ENCODE measurements at places on chromosomes 1 and 21.

DNA sequence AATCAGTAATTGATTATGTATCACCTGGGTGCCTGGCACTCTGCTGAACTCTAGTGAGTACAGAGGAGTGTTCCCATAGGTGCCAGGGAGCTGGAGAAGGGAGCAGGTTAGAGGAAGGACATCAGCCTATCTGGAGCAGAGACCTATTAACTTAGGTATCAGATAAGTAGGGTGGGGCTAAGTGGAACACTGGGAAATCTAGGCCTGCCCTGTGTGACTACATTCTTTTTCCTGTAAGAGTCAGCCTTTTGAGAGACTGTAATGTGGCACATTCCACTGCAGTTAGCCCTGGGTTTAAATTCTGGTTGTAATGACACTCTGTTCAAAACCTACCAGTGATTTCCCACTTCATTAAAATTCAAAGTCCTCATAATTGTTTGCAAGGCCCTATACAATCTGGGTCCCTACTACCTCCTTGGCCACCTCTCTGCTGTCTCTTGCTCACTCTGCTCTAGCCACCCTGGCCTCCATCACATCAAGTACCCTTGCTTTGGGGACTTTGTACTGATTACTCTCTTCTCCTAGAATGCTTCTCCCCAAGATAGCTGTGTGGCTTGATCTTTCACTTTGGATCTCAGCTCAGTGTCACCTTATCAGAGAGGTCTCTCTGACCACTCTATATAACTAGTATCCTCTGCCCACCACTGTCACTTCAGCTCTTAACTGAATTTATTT lies 12.9 kb downstream of the STX12 start:
- no peak for DNase-seq

GRCh38 chr1:1020415-1021009 lies 592 bp downstream of the AGRN start:
- no peak for DNase-seq

DNA sequence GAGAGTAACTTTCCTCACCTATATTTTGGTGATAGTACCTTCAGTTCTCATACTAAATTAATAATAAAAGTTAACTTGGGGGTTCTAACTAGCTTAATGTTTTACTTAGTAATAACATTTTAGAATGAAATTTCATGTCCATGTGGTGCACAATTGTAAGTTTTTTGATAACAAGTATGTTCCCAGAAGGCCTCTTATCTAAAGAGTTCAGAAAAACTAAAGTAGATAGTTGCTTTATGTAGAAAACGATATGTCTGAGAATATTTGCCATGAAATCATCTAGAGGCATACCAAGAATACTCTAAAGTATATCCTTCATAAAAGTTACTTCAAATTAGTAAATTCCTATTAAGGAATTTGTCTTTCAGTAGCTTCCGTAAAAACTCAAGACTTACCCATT lies 10.2 kb upstream of the ADCY10 start:
- DNase-seq = no peak

GRCh38 chr1:160022330-160023310 lies 9.2 kb downstream of the PIGM start:
- DNase-seq = no peak

DNA sequence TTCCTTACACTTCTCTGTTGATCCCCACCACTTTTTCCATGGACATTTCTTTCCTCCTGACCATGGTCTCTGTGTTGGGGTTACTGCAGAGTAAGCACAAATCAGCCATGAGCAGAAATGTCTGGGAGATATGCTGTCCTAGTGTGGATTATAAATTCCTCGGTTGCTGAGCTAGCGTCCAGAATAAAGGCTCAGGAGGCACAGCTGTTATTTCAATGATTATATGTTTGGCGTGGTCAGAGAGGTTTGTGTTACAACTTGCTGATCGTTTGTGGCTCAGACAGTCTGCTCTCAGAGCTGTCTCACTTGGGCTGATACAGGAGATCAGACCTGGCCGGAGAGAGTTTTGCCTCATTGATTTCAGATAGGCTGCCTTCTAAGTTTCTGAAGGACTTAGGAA lies 37.5 kb upstream of the LAMC2 start:
- DNase-seq = no peak

GRCh38 chr1:211742272-211742671 lies 66.9 kb upstream of the NEK2 start:
- DNase-seq = no peak

- DNase-seq = no peak
Measured at GRCh38 chr1:238660849-238661248, 725.5 kb upstream of the CHRM3 start.

- no peak for DNase-seq
Measured at GRCh38 chr1:54168206-54168965, 15.6 kb upstream of the CDCP2 start.

DNA sequence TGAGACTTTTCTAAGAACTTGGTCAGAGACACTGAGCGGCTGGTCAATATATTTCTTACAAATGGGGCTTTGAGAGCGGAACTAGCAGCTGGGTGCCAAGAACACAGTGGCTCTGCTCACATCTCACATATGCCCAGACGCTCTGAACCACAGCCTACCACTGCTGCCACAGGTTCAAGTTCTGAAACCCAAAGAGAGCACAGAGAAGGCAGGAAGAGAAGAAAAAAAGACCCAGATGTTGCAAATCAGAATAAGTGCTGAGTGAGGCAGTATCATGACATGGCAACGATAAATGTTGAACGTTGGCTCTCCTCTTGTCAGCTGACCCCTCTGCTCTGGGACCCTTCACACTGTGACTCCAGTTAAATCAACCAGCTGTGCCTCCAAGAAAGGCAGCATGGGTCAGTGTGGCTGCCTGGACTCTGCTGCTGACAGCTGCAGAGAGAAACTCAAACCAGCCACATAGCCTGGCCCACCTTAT lies 26.4 kb downstream of the HIVEP3 start:
- no peak for DNase-seq

- no peak for DNase-seq
Measured at GRCh38 chr1:205783904-205784303, 8.6 kb upstream of the RAB29 start.

- DNase-seq = no peak
Measured at GRCh38 chr1:217586586-217586985, 44.3 kb downstream of the GPATCH2 start.

DNA sequence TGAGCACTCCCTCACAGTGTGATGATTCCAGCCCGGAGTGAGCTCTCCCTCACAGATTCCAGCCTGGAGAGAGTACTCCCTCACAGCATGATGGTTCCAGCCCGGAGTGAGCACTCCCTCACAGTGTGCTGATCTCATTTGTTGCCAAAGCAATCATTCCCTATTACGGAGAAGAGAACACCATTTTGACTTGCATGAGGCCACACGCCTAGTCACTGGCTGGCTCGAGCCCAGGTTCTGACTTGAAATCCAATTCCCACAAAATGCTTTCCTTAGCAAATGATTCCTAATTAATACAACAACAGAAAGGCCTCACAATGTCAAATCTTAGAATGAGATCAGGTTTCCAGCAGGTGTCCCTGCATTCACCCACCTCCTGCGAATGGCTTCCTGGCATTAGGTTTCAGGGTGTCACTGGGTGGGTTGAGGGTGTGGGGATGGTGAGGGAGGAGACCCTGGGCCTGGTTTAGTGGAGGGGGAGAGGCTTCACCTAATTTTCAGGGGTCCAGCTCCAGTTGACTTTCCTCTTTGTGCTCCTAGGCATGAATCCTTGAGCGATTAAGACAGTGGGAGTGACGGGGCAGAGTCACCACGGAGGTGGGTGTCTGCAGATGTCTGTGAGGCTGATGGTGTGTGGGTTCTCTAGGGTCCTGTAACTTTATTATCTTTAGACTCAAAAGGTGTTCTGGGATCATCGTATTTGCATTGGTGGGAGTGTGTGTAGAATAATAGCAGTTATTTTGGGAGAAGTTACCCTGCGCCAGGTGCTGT lies 158.5 kb downstream of the KCNJ6 start:
- no peak for DNase-seq

GRCh38 chr1:63000508-63000907 lies 216.6 kb downstream of the ATG4C start:
- DNase-seq = no peak

DNA sequence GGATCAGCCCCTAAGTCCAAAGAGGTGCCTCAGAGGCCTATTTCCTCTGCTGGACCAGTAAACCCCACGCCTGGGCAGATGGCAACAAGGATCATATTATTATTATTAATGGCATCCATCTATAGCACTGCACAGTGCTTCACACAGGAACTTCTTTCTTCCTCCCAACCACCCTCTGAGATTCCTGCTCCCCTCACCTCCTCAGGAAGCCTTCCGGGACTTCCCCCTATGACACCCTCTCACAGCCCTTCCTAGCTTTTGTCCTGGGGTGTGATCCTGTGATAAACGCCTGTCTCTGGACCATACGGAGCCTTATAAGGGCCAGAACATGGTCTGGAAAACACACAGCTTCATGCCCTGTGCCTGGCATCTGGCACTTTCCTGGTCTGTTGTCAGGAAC lies 3.2 kb downstream of the FBXO2 start:
- DNase-seq = no peak

DNA sequence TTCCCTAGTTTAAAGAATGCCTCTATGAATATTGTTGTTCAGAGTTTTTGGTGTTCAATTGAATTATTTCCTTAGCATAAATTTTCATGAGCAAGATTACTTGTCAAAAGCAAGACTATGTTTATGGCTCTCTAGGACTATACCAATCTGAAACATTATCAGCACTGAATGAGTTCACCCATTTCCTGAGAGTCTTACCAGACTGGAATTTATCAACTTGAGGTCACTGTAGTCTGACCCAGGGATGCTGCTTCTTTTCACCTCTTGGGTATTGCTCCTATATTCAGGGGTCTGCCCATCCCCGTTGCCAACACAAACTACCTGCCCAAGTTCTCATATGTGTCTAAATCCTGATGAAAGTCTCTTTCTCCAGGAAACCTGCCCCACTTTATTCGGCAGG lies 42.6 kb downstream of the OPTC start:
- DNase-seq = no peak

- no peak for DNase-seq
Measured at GRCh38 chr1:162538815-162539431, 22.6 kb upstream of the UAP1 start.

DNA sequence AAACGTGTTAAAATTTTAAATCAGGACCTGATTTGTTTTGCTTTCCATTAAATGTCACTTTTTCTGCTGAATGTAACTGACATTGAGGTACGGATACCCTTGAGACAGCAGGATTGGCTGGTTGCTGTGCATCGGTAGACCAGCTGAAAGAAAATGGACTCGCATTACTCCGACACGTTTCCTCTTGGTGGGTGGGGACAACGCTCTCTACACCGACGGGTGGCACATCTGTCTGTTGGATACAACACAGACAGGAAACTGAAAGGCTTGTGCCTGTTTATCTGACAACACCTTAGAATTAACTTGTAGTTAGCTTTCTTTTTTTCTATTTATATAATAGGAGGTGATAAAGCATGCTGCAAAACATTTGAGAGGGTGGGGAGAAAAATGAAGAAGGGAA lies 19.4 kb downstream of the PRPF38A start:
- DNase-seq = peak; percentile 20

DNA sequence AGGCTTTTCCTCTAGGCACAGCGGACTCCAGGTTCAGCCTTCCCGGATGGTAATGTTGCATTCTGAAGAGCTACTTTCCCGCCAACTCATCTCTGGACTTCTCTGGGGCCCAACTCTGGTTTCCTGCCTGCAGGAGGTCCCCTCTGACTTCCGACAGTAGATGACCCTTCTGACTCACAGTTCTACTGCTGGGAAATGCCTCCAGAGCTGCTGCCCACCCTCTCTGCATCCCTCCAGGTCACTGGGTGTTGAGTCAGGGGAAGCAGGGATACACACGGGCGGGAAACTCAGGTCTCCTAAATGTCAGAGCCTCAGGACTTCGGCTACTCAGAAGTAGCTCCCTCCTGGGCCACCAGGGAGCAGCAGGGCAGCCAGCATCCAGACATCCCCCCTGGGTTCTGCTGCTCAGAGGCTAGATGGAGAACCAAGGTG lies 2.1 kb upstream of the KIF21B start:
- DNase-seq = no peak

DNA sequence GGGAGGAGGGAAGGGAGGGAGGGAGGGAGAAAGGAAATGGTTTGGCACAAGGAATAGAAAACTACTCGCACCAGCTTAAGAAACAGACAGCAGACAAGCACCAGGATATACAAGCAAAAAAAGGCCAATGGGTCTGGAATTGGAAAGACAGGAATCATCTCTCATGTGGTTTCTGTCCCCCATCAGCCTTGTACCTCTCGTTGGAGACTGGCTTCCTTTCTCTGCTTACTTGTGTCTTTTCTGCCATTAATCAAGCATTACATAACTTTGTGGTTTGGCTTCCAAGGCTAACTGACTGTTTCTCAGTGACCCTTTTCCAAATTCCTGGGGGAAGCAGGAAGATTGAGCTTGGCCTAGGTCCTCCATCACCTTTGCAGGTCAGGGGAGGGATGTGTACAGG lies 11.8 kb upstream of the RALGPS2 start:
- DNase-seq = no peak

- DNase-seq = no peak
Measured at GRCh38 chr1:204507317-204508105, 8.7 kb upstream of the MDM4 start.

DNA sequence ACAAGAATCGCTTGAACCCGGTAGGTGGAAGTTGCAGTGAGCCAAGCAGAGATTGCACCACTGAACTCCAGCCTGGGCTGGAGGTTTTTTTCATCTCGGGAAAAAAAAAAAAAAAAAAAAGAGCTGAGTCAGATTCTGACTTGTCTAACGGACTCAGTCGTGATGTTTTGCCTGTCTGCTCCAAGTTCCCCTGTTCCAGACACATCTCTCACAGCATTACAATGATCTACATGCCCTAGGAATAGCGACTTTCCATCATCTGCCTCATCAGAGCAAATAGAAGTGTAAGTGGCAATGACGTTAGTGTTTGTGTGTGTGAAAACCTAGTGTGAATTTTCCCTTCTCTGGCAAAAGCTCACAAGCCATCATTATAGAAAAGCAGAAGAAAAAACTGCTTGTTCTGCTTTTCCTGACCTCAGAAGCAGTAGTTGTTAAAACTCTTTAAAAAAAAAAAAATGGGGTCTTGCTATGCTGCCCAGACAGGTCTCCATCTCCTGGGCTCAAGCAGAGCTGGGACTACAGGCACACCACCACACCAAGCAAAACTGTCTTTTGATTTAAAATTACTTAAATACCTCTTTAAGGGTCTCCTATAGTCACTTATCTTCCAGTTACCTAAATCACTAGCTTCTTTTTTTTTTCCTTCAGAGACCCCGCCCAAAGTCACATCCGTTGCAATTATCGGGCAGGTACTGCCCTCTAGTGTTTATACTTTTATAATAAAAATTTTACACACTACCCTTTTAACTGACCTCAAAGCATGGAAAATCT lies 37.3 kb downstream of the PLEKHO1 start:
- no peak for DNase-seq

- DNase-seq = no peak
Measured at GRCh38 chr1:189237008-189237407, 1240.7 kb downstream of the BRINP3 start.

- DNase-seq = no peak
Measured at GRCh38 chr1:242146652-242147051, 147.8 kb upstream of the MAP1LC3C start.

GRCh38 chr1:235455823-235456222 lies 48.4 kb downstream of the B3GALNT2 start:
- DNase-seq = no peak

GRCh38 chr1:17066361-17067068 lies 12.7 kb upstream of the SDHB start:
- no peak for DNase-seq

GRCh38 chr1:56703747-56704146 lies 58.6 kb downstream of the PRKAA2 start:
- no peak for DNase-seq

- no peak for DNase-seq
Measured at GRCh38 chr1:32724678-32725614, 22.4 kb upstream of the SYNC start.

GRCh38 chr1:202967684-202968281 lies 726 bp upstream of the CYB5R1 start:
- DNase-seq = no peak

GRCh38 chr21:17585875-17586450 lies 26.7 kb downstream of the BTG3 start:
- no peak for DNase-seq

Measured in stimulated activated CD8-positive, alpha-beta memory T cell treated with anti-CD3 and anti-CD28 coated beads, Interleukin-2, amount 100 ng/mL, for 48 hours (primary cell).